ENCODE measurements at places on chromosomes 3 and 15.
A peak's percentile ranks its signal among the peaks of the same experiment; 100 is the strongest.

GRCh38 chr15:25544076-25544475 is 105.3 kb upstream of the UBE3A start:
- DNase-seq, result no peak

GRCh38 chr3:170038434-170039110 is 777 bp downstream of the GPR160 start:
- no peak for DNase-seq

- DNase-seq, result no peak
These were observed 30.2 kb upstream of the FURIN start for GRCh38 chr15:90838139-90838538.

DNA sequence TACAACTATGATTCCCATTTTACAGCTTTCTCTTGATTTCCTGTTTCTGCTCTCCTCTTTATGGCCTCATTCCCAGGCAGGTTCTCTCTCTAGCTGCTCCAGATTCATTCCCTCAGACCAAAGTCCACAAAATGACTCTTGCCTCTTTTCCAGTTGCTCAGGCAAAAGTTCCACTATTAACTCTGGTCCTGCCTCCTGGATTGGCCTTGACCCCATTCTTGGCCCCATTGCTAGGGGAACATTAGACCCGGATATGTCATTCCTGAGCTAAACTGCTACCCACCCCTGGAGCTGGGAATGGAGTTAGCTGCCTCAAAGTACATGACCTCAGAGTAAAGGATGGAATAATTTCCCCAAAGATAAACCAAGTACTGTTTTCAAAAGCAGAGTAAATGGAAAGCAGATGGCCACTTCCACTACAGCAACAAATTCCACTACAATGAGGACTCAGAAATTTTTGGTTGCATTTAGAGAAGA is 73.0 kb upstream of the GAP43 start:
- no peak for DNase-seq

DNA sequence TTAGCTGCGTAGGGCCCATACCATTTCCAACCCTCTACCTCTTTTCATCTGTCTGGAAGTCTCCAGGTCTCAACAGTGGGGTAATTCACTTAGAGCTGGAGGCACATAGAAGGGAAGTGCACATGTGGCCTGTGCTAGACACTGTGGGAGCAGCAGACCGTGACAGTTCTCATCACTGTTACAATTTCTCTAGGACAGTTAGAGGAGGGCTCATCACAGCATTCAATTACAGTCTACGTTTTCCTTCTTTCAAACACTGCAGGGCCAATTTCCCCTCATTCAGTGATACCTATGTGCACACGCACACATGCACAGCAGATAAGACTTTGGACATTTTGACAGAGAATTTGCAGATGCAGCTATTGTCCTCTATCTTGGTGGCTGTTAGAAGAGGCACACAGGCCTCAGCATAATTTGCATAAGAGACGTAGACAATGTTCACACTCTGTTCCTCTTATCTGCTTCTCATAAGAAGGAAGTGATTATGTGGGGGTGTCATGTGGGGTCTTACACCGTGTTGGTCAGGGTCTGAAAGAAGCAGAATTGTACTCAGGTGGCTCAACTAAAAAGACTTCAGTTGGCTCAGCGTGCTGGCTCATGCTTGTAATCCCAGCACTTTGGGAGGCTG is 12.6 kb upstream of the HRG start:
- DNase-seq, result no peak

DNA sequence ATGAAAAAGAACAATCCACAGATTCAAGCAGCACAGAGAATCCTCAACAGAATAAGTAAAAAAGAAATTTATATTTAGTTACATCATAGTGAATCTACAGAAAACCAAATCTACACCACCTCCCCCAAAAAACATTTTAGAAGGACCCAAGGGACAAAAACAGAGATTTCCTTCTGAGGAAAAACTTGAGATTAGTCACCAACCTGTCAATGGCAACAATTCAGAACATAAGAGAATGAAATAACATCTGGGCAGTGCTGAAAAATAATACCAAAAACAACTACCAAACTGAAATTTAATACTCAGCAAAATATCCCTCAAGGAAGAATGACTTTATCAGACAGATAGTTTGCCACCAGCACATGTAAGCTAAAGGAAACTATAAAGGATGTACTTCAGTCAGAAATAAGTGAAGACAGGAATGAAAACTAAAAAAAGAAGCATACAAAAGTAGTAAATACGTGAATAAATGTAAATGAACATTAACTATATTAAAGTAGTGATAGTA is 260.7 kb downstream of the ULK4 start:
- DNase-seq, result no peak

GRCh38 chr3:31621314-31621713 is 88.6 kb downstream of the STT3B start:
- no peak for DNase-seq

GRCh38 chr15:29090617-29091466 is 178.8 kb downstream of the NSMCE3 start:
- DNase-seq, result peak; percentile 24

DNA sequence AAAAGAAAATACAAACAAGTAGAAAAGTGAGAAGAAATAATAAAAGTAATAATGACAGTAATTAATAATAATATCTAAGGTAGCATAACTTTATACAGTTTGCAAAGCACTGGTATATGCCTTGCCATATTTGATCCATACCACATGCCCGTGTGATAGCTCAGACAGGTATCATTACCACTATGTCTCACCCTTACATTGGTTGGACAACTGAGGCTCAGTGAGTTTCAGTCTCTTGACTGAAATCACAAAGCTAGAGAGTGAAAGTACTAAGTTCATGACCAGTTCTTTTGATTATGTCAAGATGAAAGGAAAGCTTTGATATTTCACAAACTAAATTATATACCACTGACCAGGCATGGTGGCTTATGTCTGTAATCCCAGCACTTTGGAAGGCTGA is 408.9 kb downstream of the GAP43 start:
- DNase-seq, result no peak

- no peak for DNase-seq
These were observed 983.6 kb upstream of the NR2F2 start for GRCh38 chr15:95346721-95347475.

DNA sequence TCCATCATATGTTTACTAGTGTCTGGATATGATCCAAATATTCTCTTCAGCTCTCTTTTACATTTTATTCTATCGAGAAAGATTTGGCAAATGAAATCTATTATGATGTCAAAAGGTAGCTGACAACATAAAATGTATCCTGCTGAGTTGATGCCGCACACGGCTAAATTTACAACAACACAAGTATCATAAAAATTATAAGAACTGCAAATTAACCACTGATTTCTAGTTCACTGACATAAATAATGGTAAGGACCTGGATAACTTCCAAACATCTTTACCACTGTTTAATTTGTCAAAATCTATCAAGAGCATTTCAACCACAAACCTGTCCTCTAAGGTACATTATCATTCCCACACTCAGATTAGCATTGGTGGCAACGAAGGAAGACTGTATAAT is 244.5 kb downstream of the FOXP1 start:
- DNase-seq, result no peak

GRCh38 chr3:189967254-189967865 is 153.3 kb downstream of the P3H2 start:
- peak; percentile 61 for DNase-seq

DNA sequence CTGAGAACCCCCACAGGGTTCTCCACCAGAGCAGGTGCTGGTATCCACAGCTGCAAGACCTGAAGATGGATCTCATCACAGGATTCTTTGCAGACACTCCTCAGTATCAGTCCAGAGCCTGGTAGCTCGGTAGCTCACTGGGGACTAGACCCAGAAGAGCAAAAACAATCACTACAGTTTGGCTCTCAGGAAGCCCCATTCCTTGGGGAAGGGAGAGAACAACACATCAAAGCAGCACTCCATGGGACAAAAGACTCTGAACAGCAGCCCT is 22.2 kb downstream of the STRIT1 start:
- no peak for DNase-seq

GRCh38 chr15:60299452-60300047 is 98.2 kb downstream of the ANXA2 start:
- DNase-seq, result no peak

DNA sequence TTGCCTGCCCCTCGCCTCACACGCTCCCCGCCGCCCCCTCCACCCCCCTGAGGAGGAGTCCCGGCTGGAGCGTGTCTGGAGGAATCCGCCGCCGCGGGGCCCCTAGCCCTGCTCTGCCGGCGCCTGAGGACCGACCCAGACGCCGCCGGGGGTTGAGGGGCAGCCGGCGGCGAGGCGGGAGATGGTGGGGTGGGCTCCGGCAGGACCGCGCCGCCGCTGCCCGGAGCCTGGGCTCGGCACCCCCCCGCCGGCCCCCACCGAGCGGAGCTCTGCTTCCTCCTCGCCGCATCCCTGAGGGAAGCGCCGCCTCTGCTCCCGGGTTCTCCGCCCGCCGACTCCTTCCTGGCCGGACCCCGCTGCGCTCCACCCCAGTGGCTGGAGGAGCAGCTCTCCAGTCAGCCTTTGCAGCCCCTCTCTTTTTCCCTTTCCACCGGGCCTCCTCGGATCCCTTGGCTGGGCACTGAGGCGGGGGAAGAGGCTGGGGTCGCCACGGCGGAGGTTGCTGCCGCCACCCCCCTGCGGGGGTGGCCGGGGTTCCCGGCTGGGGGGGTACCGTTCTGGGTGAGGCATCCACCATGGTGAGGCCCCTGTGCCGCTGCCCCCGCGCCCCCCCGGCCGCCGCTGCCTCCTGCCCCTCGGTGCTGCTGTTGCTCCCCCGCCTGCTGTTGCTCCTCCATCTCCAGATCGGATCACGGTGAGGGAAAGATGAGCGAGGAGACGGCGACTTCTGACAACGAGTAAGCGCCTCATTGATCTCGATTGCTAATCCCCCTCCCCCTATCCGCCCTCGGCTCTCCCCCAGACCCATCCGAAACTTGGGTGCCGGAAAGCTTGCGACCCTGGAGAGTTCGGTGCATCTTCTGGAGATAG is at the start of gene SPRED1:
SPRED1 (plus strand) TSS at position 356 of the 870 bp plus-strand sequence; CDS start at position 706, 350 bp downstream.
- peak; percentile 54 for DNase-seq

DNA sequence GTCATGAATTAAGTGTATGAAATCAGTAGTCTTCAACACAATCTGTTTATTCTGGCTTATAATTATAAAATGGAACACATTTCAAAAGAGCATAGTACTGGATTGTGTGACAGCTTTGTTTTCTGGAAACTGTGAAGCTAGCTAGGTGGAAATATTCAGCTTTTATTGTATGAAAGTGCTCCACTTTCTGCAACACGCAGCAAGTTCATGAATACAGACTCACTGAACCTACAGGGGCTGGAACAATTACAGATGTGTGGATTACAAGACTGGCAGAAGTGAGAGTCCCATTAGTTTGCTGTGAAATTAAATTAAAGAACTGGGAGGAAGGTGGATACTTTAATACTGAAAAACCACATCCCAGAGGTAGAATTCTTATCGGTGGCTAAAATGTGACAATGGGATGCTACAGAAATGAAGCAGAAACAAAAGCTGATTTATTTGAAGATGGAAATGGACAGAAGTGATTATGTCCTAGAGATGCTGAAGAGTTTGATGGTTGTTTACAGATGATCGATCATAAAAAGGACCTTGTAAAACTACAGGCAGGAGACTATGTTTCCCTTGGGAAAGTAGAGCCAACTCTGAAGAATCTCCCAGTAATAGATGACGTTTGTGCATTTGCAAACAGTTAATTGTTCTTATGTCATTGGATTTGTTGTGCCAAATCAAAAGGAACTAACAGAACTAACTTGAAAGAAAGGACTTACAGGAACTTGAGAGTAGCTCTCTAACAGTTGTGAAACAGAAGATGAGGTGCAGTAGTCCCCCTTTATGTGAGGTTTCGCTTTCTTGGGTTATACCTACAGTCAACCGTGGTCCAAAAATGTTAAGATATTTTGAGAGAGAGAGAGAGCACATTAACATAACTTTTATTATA is 15.7 kb downstream of the TF start:
- DNase-seq, result no peak

DNA sequence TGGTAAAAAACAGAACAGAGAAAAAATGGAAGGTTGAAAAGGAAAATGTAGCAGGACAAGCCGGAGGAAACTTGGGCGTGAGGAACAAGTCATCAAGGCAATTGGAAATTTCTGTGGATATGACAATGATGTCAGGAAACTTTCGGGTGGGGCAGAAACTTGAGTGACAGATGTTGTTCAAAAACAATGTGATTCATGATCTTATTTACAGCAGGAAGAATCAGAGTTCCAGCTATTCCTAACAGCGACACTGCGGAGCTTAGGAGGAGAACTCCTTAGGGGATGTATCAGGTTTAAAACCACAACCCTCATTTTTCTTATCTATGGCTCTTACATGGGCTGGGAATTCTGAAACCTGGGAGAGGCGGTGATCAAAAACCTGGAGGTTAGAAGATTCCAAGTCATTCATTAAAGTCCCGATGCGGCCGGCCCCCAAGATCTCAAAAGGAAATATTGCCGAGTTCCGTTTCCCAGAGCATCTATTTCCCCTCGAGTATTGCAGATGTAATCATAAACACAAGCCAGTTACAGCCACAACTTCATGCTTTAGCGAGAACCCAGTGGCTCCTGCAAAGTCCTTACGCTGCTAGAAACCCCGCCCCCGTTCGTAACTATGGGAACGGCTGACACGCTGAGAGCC is 659 bp upstream of the ARRDC4 start:
- DNase-seq, result no peak

- DNase-seq, result no peak
These were observed 379.5 kb upstream of the DPH6 start for GRCh38 chr15:35925275-35926006.

DNA sequence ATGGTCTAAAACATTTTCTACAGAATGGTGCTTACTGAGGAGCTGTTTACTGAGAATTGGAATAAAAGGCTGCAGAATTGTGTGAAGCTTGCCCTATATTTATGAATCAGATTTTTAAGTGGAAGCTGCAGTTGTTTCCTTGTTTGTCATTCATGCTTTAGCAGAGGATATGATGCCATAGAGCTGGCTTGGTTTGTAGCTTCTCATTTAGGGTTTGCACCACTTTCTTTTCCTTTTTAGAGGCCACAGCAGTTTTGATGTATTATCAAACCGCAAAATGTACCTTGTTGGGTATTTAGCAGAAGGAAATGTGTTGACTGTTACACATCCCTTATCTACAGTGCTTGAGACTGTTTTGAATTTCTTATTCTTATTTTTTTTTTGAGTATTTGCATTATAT is 66.2 kb downstream of the RASA2 start:
- DNase-seq, result no peak

- no peak for DNase-seq
These were observed 31.3 kb downstream of the HOMER2 start for GRCh38 chr15:82921242-82921641.

- DNase-seq, result no peak
These were observed 8.7 kb upstream of the LMCD1 start for GRCh38 chr3:8492744-8493511.

GRCh38 chr15:77335298-77335697 is 84.6 kb downstream of the PEAK1 start:
- DNase-seq, result no peak
